Calu3 (cell line): ENCODE measurements at places on chromosomes 4 and X. TPM values are rescaled to one million over a fixed set of nuclear protein-coding genes. Genes with fewer than 3 reads are reported as not detected.

GRCh38 chr4:171924746-171925376 is 111.7 kb downstream of the GALNTL6 start:
- DNase-seq = no peak

- DNase-seq = no peak
Observed at GRCh38 chrX:77658886-77659285, 127.1 kb downstream of the ATRX start.

GRCh38 chr4:154332681-154333421 is 158.7 kb downstream of the DCHS2 start:
- DNase-seq = no peak

- no peak for DNase-seq
Observed at GRCh38 chr4:76957004-76957738, 7.6 kb downstream of the SEPTIN11 start.

DNA sequence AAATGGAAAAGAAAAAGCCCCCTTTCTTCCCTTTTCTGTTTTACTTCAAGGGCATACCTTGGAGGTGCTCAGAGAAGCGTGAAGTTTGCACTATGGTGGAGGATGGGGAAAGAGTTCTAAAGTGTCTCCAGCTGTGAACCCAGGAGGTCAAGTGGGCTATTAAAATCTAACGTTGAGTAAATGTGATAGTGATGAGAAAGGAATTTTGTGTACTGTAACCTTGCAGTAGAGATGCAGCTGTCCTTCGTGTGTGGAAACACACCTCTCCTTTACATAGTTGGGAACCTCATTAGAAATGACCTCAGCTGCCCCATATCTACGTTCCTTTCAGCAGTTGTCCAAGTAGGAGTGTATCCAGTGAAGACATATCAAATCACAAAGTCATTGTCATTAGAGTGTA is 26.5 kb downstream of the ADH5 start:
- DNase-seq = no peak

- DNase-seq = no peak
Observed at GRCh38 chr4:91997045-91997444, 306.7 kb upstream of the GRID2 start.

STPG2 gene
- not detected in 2 replicates for total RNA-seq

CT45A2 gene
- total RNA-seq = not detected in 2 replicates

ITGB1BP2 gene
- 7.1 and 8.1 TPM in 2 replicates for total RNA-seq

CTBP1 gene
- 115 and 130 TPM in 2 replicates for total RNA-seq

OPRPN gene
- total RNA-seq = not detected in 2 replicates
